ENCODE measurements at places on chromosomes 3 and 15. TPM values are rescaled to one million over a fixed set of nuclear protein-coding genes. Genes with fewer than 3 reads are reported as not detected.

CCRL2 gene
- total RNA-seq = 1.1 TPM

SAXO2 gene
- 4.1 TPM for total RNA-seq

TMEM212 gene
- not detected for total RNA-seq

LDHAL6B gene
- total RNA-seq = not detected

ZIC1 gene
- 15.6 TPM for total RNA-seq

MRPL46 gene
- total RNA-seq = 15.6 TPM

TTC21A gene
- total RNA-seq = 2.5 TPM

GCNT3 gene
- total RNA-seq = not detected
